ENCODE measurements at places on chromosomes 1 and 21.

DNA sequence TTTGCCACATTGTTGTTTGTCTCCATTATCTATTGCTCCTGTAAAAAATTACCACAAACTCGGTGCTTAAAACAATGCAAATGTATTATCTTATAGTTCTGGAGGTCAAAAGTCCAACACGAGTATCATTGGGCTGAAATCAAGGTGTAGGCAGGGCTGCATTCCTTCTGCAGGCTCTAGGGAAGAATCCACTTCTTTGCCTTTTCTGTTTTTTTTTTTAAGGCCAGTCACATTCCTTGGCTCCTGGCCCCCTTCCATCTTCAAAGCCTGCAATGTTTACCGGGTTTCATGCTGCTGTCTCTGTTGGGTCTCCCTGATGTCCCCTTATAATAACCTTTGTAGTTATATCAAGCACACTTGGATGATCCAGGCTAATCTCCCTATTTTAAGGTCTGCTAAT is 212.7 kb downstream of the PTBP2 start:
- no peak for DNase-seq

DNA sequence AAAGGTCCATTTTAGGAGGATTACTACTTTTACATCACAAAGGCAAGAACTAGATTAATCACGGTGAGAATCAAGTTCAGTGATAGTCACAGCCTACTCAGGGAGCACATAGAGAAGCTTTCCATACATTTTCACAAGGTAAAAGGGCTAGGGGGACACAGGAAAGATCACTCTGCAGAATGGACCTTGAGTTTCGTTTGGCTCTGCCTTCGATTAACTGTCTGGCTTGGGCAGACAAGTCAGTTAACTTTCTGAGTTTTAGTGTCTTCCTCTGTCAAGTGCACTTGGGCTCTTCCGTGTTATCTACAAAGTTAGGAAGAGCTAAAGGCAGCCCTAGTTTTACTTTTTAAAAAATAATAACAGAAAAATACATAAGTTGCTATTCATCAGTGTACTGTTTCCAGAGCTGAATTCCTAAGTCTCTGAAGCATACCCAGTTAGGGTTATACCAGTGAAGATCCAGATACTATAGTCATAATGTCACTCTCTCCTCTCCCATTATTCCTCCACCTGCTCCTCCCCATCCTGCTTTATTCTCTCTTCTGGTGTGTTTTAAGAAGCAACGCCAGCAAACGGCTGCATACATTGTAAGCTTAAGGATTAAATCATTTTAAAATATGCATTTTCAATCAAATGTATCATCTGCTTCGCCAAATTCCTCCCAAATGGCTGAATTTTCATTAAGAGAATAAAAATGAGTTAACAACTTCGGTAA is 1.7 kb downstream of the CEP170 start:
- no peak for DNase-seq

DNA sequence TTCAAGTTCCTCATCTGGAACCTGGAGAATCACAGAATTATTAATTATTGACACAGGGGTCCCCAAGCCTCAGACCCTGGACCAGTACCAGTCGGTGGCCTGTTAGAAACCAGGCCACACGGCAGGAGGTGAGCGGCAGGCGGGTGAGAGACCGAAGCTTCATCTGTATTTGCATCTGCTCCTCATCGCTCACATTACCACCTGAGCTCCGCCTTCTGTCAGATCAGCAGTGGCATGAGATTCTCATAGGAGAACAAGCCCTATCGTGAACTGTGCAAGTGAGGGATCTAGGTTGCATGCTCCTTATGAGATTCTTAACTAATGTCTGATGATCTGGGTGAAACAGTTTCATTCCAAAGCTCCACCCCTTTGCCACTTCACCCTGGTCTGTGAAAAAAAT is 125.9 kb downstream of the C1orf21 start:
- DNase-seq, result no peak

DNA sequence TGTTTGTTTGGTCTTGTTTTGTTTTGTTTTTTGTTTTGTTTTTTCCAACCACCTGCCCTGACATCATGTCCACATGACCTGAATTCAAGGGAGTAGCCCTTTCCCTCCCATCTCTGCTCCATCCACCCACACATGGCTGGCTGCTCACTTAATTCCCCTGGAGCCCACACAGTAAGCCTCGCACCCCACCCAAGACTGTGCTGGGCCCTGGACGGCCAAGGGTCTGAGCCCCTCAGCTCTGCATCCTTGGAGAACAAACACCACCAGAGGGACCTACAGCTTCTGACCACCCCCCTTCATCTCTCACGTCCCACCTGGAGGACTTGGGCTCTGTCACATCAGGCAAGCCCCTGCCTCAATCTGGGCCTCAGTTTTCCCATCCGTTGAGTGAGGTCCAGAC is 39.1 kb downstream of the MATN1 start:
- DNase-seq, result no peak

All from AG04449 (cell line).